ENCODE measurements at places on chromosomes 11 and 22. TPM values are rescaled to one million over a fixed set of nuclear protein-coding genes. Genes with fewer than 3 reads are reported as not detected.

The GNG3 gene
- total RNA-seq, result not detected

The ACRV1 gene
- total RNA-seq, result not detected

The PDGFD gene
- total RNA-seq, result 9.5 TPM

The HYOU1 gene
- 230 TPM for total RNA-seq

The HTR3A gene
- total RNA-seq, result not detected

The LRRC4C gene
- not detected for total RNA-seq

The SMPD1 gene
- total RNA-seq, result 35.7 TPM

The CYTH4 gene
- 0.10 TPM for total RNA-seq

The KCNQ1 gene
- not detected for total RNA-seq

The PTPRCAP gene
- 0.33 TPM for total RNA-seq

The SCN3B gene
- 1.7 TPM for total RNA-seq

Measured in vein endothelial cell (primary cell).